SHP77 treated with DMSO at 0.1 percent for 48 hours (cell line): ENCODE measurements at places on chromosomes 7 and 10.

GRCh38 chr10:15197276-15197675, 28.8 kb upstream of the NMT2 start:
- no peak for DNase-seq

DNA sequence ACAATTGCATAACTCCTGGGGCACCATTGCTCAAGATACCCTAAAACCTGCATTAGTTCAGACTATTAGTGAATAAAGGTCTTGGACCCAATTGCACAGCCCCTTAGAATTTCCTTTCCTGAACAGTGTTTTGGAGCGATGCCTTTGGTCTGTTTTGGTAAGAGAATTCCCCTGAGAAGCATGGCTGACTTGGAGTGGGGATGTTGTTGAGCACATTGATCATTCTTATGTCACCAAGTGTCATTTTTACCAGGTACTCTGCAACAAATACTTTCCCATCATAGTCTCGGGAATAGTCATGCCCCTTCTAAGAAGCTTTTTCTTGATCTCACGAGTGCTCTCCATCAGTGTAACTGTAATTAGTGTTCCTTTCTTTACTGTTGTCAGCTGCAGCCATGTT, 229.7 kb downstream of the GFRA1 start:
- DNase-seq = no peak

- peak; percentile 26 for DNase-seq
These were observed 811 bp upstream of the ARHGAP12 start for GRCh38 chr10:31929261-31930022.

DNA sequence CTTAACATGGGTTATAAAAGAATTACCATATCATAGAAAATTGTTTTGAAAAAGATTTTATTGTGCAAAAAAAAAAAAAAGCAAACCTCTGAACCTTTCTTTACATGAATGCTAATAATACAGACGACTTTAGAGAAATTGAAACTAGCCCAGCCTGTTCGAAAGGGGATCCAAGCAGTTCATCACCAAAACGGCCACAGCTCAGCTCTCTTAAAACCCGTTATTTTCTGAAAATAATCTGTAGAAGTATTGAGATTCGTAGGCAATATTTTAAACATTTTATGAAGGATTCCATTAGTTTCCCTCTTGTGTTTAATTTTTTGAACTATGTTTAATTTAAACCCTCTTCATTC, 9.9 kb upstream of the GSAP start:
- no peak for DNase-seq

GRCh38 chr7:87899255-87899654, 23.0 kb downstream of the DBF4 start:
- no peak for DNase-seq

DNA sequence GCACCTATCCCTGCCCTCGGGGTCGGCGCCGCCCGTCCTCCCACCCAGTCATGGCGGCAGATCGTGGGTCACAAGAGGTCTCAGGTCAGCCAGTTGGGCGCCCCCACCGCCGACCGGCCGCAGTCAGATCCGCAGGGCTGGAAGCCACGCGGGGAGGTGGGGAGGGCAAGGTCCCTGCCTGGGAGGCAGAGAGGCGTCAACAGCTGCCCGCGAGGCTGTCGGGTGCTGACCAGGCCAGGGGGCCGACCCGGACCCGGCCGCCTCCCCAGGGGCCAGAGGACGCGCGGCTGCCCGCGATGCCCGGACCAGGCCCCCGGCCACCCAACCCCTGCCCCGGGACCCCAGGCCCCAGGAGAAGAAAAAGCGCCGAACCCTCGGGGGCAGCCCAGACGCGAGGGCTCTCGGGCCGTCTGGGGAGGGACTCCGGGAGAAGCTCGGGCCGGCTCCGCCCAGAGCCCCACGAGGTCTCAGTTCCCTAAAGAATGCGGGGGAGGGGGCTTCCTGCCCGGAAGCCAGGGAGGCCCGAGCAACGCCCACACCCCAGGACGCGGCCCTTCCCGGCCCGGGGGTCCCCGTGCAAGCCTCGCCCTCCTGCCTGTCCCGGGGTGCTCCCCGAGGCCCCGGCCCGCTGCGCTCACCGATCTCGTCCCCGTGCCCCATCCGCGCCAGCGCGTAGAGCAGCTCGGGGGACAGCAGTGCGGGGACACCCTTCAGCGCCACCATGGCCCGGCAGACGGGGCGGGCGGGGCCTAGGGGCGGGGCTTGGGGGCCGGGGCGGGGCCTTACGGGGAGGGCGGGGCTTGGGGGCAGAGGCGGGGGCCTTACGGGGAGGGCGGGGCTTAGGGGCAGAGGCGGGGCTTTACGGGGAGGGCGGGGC, at the start of gene FUOM:
Gene FUOM, minus strand, starts transcription at position 735 of the 877 bp plus-strand sequence. Its CDS starts 12 bp downstream, at position 723.
- DNase-seq = peak; percentile 58

DNA sequence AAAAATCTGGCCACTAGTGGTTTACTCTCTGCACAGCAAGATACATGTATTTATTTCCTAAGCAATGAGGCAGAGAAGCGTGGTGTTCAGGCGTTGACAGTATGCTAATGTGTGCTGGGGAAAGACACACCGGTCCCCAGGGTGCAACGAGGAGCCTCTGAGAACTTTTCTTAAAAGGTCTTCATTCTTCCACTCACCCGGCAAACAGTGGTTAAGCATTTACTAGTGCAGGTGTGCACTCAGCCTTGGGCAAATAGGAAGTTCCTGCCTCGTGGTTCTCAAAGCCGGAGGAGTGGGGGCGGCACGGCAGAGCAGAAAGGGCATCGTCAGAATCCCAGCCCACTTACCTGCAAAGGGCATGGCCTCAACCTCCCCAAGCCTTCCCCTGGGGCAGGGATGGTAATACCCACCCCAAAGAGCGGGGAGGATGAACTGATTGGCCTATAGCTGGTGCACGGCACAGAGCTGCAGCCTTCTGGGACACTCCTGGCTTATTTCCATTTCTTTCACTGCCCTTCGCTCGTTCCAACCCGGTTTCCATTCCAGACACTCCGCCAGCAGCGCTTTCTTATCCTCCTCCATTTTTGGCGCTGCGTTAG, 184.3 kb upstream of the CTBP2 start:
- no peak for DNase-seq

DNA sequence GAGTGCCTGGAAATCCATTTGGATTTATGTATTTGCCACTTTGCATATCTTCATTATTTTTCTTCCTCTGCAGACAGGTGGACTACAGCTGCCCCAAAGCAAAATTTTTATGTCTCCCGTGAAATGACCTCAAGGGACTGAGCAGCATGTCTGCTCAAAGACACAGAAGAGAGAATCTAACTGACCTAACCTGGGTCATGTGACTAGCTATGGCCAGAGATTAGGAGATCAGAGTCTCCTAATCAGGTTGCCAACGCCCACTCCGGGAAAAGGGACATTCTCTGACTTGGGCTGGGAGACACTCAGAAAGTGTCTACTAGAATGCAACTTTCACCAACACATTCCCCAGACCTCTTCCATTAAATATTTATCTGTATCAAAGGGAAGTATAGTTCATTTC, 2.5 kb upstream of the BAMBI start:
- DNase-seq = no peak

DNA sequence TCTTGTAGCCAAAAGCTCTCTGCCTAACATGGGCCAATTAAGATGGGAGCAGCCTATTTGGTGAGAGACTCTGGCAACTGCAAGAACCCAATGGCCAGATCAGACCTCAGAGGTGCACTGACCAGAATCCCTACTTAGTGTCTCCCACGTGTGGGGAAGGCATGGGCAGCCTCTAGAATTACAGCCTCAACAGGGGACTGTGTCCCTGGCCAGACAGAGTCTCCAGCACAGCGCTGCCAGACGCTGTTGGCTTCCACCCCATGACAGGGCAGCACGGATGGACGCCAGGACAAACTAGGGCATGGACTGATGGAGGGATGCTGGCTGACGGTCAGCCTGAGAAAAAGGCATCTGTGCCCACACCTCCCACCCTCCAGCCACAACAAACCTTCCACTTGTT, 729.3 kb upstream of the AUTS2 start:
- no peak for DNase-seq

- no peak for DNase-seq
These were observed 33.5 kb upstream of the SFTPD start for GRCh38 chr10:79982362-79982800.

- DNase-seq = no peak
These were observed 66.4 kb downstream of the INPP5A start for GRCh38 chr10:132603851-132604533.

GRCh38 chr10:3470191-3470590, 297.6 kb upstream of the PITRM1 start:
- no peak for DNase-seq

DNA sequence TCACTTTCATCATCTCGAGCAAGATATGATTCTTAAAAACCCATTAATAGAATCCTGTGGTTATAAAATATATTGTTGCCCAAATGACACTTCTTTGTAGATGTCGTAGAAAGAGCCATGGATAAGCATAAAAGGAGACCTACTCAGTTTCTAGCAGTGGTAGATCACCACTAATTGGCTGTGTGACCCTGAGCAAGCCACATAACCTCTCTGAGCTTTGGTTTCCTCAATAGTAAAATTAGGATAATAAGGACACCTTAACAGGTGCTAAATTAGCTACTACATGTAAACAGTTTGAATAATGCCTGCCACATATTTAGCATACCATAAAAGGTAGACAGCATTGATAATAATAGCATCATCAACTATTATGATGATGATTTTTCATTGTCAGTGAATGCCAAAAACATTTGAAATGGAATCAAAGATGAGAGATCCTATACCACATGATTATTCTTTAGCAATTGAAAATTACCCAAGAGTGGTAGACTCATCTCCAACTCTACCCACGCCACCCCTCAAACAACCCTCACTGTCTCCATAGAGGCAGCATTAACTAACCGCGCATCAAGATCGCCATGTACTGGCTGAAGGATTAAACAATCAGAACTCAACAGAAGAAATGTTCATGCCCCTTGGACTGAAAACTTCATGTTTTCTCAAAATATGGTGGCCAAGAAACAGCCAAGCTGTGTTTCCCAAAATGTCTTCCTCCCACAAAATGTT, 45.8 kb downstream of the CHST15 start:
- DNase-seq = no peak
